Pons (tissue), 1 donor: ENCODE measurements at places on chromosomes 5 and 9.

GRCh38 chr5:170565072-170565471 lies 61.3 kb downstream of the KCNIP1 start:
- DNase-seq, result peak; percentile 94

DNA sequence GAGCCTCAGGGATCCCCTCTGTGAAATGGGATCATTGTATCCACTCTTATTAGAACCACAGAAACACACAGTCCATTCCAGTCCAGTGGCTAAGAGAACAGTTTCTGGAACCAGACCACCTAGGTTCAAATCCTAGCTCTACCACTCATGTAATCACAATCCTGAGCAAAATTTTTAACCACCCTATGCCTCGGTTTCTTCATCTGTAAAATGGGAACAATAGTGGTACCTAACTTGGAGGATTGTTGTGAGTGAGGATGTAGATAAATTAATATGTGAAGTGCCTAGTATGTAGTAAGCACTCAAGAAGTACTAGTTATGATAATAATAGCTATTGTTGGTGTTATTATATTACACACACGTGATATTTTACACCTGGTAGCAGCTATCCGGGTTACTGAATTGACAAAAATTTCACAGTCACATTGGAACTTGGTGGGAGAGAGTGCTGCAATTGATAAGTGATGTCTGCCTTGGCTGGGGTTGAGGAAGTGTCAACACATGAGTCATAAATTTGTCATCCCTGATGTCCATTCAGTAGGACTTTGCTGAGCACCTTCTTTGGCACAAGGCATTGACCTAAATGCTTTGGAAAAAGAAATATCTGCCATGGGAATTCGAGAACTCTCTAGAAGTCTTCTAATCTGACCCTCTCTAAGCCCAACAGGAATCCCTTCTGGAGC lies 68.4 kb downstream of the COL27A1 start:
- DNase-seq, result no peak

- no peak for DNase-seq
These were observed 23.3 kb downstream of the PTGES2 start for GRCh38 chr9:128104171-128104618.

DNA sequence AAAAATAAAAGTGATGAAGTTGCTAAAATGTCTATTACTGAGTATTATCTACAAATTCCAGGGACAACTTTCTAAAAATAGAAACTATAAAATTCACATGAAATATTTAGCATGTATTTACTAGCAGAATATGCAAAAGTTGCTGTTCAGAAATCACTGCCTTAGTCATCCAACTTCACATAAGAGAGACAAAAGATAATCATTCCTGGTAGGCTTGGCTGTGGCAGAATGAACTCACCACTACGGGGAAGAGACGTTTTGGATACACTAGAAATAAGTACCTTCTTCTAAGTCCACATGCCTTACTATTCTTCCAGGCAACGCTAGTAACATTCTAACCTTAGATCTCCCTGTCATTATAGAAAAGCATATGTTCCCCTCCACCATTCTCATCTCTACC lies 272.2 kb downstream of the BNC2 start:
- no peak for DNase-seq

DNA sequence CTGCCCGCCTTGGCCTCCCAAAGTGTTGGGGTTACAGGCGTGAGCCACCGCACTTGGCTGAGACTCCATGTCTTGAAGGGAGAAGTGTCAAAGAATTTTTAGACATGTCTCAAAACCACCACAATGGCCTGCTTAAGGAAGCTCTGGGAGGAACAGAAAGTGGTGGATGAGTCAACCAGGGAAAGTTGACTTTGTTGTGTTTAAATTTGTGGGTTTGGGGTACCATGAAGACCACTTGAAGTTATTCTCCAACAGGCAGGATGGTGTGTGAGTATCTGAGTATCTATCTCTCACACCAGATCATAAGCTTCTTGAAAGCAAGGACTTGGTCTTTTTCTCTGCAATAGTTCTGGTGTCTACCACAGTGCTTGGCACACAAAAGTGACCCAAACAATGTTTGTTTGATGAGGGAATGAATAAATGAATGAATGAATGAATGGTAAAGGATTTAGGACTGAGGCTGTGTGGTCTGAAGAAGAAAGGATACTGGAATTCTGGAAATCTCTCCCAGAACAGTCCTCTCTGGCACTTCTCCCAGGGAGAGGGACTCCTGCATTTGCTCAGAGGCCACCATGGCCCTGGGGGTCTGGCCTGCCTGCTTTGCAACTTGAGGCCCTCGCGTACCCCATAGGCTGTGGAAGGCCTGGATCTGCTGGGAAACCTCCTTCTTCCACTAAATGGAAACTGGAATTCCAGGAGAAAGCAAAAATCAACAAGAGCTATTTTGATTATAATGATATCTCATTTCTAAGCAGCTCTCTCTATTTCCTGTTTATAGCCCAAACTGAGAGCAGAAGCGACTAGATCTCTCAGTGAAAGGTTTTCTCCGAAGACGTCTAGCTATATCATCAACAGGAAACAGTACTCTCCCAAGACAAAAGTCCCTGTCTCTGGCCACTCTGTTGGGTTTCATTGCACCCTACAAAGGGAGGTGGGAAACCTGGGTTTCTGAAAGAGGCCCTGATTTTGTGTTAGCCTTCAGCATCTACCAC lies 187.9 kb downstream of the PALM2AKAP2 start:
- peak; percentile 59 for DNase-seq

DNA sequence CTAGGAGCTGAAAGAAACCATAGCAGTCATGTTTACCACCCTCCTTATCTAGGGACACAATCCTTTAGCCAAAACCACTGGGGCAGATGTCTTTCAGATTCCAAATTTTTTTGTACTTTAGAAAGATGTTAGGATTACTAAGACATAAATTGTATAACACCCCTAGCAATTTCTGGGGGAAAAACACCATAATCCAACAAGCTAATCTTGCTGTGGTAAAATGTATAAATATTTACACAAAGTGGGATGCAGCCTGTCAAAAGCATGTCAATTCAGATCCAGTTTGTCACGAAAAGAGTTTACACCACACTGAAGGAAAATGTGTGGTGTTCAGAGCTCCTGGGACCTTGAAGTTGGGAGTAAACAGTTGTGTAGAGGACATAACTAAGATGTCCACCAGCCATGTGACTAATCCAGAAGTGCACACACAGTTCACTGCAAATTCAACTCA lies 274.3 kb downstream of the ADAMTSL1 start:
- DNase-seq, result no peak
